HepG2 (cell line): ENCODE measurements at places on chromosomes 3 and 15. TPM values are rescaled to one million over a fixed set of nuclear protein-coding genes. Genes with fewer than 3 reads are reported as not detected.

DNA sequence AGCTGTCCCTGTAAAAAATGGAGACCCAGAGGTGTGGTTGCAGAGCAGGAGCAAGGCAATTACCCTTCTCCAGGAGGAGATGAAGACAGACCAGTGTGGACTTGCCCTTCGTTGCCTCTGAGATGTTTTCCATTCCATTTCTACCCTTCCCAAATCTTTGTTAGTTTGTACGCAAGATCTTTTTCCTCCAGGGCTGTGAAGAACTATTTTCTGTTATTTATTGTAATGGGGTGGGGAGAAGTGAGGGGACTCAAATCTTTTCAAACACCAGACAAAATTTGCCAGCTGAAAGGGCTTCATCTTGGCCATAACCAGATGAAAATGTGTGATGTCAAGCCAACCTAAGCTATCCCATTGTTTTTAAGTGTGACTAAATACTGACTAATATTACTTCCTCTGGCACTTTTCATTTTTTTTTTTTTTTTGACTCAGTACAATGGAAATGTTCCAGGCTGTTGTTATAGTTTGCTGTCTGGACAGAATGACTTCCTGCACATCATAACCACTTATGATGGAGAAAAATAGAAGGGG, 271.3 kb upstream of the TPRG1 start:
- no peaks in the 10 kb centered on the region for H3K27me3 ChIP-seq
- peaks cover 6% of the 10 kb centered on the region; the same call in 1 of the 2 replicates for H3K4me1 ChIP-seq
- no peak overlapping the region for H3K4me3 ChIP-seq
- no peak for DNase-seq

DNA sequence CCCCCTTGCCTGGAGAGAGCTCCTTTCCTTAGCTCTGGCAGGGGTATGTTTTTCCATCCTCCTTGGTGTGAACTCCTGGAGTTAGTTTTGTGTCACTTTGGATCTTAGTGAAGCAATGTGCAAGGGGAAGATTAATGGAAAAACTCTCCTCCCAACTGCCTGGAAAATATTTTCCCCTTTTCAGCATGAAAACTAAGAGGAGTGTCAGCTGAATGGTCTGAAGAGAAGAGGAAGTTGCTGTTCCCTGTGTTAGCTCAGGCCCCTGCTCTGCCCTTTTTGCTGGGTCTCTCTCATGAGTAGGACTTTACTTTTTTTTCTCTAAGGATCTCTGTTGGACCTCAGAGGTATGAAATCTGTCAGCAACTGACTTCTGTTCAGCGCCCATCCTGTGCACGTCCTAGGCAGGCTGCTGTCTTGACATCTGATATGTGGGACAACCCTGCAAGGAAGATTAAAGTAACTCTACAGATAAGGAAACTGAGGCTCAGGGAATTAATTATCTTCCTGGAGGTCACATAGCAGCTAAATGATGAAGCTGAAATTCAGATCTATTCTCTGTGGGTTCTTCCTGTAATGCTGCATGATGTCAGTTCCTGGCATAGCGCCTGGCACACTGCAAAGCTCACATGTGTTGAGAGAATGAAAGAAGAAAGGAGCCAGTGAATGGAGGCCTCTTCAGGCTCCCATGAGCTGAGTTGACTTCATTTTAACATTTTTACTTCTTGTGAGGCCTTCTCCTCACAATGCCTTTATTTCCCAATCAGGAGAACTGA, 109.7 kb upstream of the GALNT15 start:
- no peaks in the 10 kb centered on the region for H3K36me3 ChIP-seq
- peak; percentile 12 for DNase-seq

- no peaks in the 10 kb centered on the region; the same call in 1 of the 2 replicates for H3K27me3 ChIP-seq
- H3K27ac ChIP-seq = no peak overlapping the region
- H3K36me3 ChIP-seq = no peaks in the 10 kb centered on the region
- DNase-seq = peak; percentile 53
- H3K4me3 ChIP-seq = no peak overlapping the region
Observed at GRCh38 chr3:73432023-73432705, 192.6 kb downstream of the PDZRN3 start.

GRCh38 chr3:101779822-101780381, 891 bp downstream of the NXPE3 start:
- peaks cover 1% of the 10 kb centered on the region; the same call in 1 of the 2 replicates for H3K36me3 ChIP-seq
- peaks cover 25% of the 10 kb centered on the region for H3K4me1 ChIP-seq
- peak overlapping the region; percentile 89 for H3K4me3 ChIP-seq
- no peak overlapping the region for H3K27ac ChIP-seq

- DNase-seq = no peak
- H3K27ac ChIP-seq = no peak overlapping the region
Observed at GRCh38 chr3:194387276-194387675, 11.8 kb downstream of the GP5 start.

- no peaks in the 10 kb centered on the region for H3K36me3 ChIP-seq
- no peaks in the 10 kb centered on the region for H3K4me1 ChIP-seq
- H3K27ac ChIP-seq = no peak overlapping the region
Observed at GRCh38 chr3:103459815-103460214, 1025.0 kb downstream of the ZPLD1 start.

The SCN5A gene
- total RNA-seq = not detected in 2 replicates

DNA sequence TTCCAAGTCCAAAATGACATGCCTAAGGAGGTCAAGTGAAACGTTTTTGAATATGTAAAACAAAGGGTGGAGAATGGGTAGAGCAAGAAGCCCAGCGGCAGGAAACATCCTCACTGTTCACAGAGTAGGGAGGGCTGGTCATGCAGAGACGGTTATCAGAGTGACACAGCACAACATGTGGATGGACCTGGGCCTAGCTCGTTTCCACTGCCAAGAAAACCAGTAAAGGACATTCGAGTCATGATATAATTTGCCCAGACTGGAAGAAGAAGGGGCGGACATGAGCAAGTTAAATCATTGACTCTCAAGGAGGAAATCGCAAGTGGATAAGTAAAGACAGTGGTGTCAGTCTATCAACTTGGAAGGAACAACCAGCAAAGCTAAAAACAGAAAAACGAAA, 89.3 kb downstream of the LRIG1 start:
- H3K27ac ChIP-seq = no peak overlapping the region
- H3K27me3 ChIP-seq = no peaks in the 10 kb centered on the region
- H3K4me1 ChIP-seq = peaks cover 9% of the 10 kb centered on the region
- no peak for DNase-seq
- peaks cover 69% of the 10 kb centered on the region for H3K36me3 ChIP-seq

DNA sequence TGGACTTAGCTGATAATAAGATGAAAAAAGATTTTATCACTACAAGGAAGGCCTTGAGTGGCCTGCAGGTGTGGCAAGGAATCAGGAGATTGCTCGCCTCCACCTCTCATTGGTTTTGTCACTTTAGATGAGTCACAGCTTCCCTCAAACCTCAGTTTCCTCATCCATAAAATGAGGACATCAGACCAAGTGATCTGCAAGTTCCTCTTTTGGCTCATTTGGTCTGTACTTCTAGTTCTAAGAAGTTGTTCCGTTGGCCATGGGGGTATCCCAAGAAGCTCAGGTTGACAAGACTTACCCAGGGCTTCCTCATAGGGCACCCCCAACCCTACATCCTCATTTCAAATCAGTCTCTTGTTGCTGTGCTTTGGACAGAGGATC, 254.1 kb downstream of the UACA start:
- H3K4me1 ChIP-seq = peaks cover 21% of the 10 kb centered on the region
- H3K4me3 ChIP-seq = no peak overlapping the region
- no peaks in the 10 kb centered on the region for H3K36me3 ChIP-seq
- H3K27ac ChIP-seq = no peak overlapping the region
- no peaks in the 10 kb centered on the region for H3K27me3 ChIP-seq

The ADAMTS9 gene
- 0.02 TPM in 1 of 2 replicates, not detected in the other for total RNA-seq

DNA sequence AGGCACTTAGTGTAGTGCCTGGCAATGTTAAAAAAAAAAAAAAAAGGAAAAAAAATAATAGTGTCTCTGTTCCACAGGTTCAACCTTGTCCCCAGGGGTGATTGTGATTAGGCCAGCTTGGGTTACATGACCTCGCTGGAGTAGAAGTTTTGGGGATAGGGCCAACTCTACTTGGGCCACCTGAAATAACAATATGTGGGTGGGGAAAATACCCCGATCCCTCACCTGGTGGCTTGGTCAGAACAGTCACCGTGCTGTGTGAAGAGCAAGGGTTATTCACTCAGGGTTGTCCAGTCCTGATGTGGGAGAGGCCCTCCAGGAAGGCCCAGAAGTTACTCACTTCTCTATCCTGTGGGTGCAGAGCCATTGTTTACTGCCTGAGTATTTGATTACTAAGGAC, 19.5 kb downstream of the XYLB start:
- no peaks in the 10 kb centered on the region for H3K27me3 ChIP-seq
- no peak overlapping the region for H3K4me3 ChIP-seq
- H3K27ac ChIP-seq = no peak overlapping the region
- no peak for DNase-seq
- H3K36me3 ChIP-seq = peaks cover 96% of the 10 kb centered on the region

GRCh38 chr3:95271395-95271794, 1208.5 kb downstream of the NSUN3 start:
- no peak for DNase-seq
- H3K27me3 ChIP-seq = no peaks in the 10 kb centered on the region
- no peaks in the 10 kb centered on the region for H3K4me1 ChIP-seq
- no peak overlapping the region for H3K27ac ChIP-seq
- no peaks in the 10 kb centered on the region for H3K36me3 ChIP-seq
- no peak overlapping the region for H3K4me3 ChIP-seq

GRCh38 chr3:186696522-186696921, 20.6 kb upstream of the KNG1 start:
- no peak for DNase-seq
- H3K27ac ChIP-seq = no peak overlapping the region
- no peak overlapping the region for H3K4me3 ChIP-seq
- no peaks in the 10 kb centered on the region for H3K4me1 ChIP-seq
- H3K27me3 ChIP-seq = no peaks in the 10 kb centered on the region; the same call in none of the 2 replicates
- no peaks in the 10 kb centered on the region for H3K36me3 ChIP-seq

- peaks cover 4% of the 10 kb centered on the region; the same call in 1 of the 3 replicates for H3K27me3 ChIP-seq
- peak; percentile 73 for DNase-seq
- peak within 1 kb of the TSS; percentile 93 for H3K4me3 ChIP-seq
- H3K36me3 ChIP-seq = peaks cover 1% of the 10 kb centered on the region; the same call in 2 of the 3 replicates
- peak within 1 kb of the TSS; percentile 77 for H3K27ac ChIP-seq
- peaks cover 46% of the 10 kb centered on the region for H3K4me1 ChIP-seq
Observed at GRCh38 chr15:72783640-72784455, at the start of gene ADPGK. Gene ADPGK (minus strand): TSS chr15:72783758. CDS start chr15:72783691, 67 bp downstream.

DNA sequence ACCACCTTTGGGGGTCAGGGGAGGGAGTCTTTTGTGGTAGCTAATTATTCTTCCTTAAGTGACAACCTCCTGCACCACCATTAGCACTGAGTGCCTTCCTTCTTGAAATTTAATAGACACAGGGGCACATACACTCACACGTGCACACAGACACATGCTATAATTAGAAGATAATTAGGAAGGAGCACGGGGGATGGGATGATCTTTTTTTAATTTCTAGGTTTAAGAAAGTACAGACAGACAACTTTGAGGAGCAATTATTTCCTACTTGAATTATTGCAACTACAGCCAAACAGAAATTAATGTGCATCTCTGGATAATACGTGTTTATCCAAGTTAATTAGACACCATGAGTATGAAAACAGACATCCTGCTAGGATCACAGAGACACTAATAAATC, 44.8 kb upstream of the GUCA1C start:
- H3K4me3 ChIP-seq = no peak overlapping the region
- no peak overlapping the region for H3K27ac ChIP-seq
- no peaks in the 10 kb centered on the region for H3K36me3 ChIP-seq
- H3K4me1 ChIP-seq = no peaks in the 10 kb centered on the region

The XCR1 gene
- total RNA-seq = not detected in 2 replicates

GRCh38 chr3:117919621-117920020, 1115.0 kb downstream of the IGSF11 start:
- no peaks in the 10 kb centered on the region for H3K36me3 ChIP-seq
- DNase-seq = no peak
- no peak overlapping the region for H3K27ac ChIP-seq
- H3K27me3 ChIP-seq = no peaks in the 10 kb centered on the region
- H3K4me3 ChIP-seq = no peak overlapping the region
- no peaks in the 10 kb centered on the region for H3K4me1 ChIP-seq

The RARRES1 gene
- not detected in 2 replicates for total RNA-seq

DNA sequence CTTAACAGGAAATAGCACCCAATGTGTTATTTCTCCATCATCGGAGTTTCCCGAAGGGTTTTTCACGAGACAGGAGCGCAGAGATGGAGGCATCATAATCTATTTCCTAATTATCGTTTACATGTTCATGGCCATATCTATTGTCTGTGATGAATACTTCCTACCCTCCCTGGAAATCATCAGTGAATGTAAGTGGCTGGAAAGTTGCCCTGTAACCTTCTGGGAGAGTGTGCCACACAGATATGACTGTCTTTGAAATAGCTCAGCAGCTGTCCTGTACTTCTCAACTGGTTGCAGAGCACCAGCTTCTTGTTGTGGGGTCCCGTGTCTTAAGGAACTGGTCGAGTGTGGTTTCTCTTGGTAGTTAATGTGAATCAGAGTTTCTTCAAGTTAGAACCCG, 1.1 kb downstream of the SLC24A5 start:
- H3K27me3 ChIP-seq = no peaks in the 10 kb centered on the region
- no peak overlapping the region for H3K4me3 ChIP-seq
- H3K36me3 ChIP-seq = no peaks in the 10 kb centered on the region
- DNase-seq = no peak

DNA sequence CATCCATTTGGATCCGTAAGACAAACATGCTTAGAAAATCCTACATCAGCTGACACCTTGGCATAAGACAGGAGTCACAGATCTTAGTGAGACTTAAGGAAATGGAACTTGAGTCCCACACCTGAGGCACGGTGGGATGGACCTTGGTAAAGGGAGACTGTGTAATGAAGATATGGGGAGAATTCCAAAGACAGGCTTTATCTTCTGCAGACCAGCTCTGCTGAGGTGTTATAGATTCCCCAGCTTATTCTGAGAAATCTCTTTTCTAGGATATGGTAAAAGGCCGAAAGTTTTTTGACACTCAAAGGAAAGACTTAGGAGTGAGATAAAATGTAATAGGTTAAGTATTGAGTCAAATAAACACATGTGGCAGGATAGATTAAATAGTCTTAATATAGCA, 8.3 kb upstream of the MTMR10 start:
- no peak overlapping the region for H3K27ac ChIP-seq
- no peaks in the 10 kb centered on the region for H3K4me1 ChIP-seq
- H3K36me3 ChIP-seq = no peaks in the 10 kb centered on the region
- H3K4me3 ChIP-seq = no peak overlapping the region
- H3K27me3 ChIP-seq = no peaks in the 10 kb centered on the region

The ALDH1A2 gene
- total RNA-seq = 0.64 TPM in 1 of 2 replicates, not detected in the other

The ROPN1 gene
- not detected in 2 replicates for total RNA-seq

The ERICH6 gene
- total RNA-seq = not detected in 2 replicates

The MOBP gene
- not detected in 2 replicates for total RNA-seq

The LRRN1 gene
- not detected in 2 replicates for total RNA-seq
